Frontal cortex (tissue), 4 donors: ENCODE measurements at places on chromosomes 2 and 18. TPM values are rescaled to one million over a fixed set of nuclear protein-coding genes. Genes with fewer than 3 reads are reported as not detected.

Gene TUBA3D
- not detected for total RNA-seq

Gene UBXN4
- total RNA-seq: 70.5 TPM

DNA sequence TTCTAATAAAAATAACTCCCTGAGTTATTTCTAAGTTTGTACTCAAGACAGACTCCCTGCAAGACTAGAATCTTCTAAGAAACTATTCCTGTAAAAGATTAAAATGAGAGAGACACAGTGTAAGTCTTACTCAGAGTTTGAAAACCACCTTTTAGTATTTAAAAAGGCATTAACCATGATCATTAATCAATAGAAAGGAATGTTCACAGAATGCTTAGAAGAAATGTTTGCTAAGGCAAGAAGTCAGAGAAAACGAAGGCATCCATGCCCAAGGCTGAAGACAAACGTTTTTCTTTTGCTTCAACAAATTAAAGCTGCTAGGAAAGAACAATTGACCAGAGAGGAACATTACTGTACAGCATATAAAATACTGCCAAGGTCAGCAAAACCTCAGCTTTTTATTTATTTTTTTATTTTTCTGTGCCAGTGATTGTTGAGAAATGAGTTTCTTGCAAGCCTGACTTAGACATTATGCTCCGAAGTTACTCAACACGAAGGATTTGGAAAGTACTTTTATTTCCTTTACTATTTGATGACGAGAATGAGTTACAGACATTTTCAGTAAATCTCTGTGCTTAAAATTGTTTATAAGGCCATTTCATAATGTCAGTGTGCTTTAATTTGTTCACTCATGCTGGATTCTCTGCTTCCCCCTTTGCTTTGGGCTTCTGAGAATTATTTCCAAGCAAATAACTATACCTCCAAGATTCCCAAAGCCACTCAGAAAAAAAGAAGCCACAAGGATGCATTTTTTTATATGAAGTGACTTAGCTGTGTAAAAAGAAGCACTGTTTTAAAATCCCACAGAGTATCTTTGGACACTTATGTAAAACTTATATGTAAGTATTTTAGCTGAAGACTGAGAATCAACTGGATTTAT is 20.5 kb downstream of the RND3 start:
- DNase-seq: no peak

DNA sequence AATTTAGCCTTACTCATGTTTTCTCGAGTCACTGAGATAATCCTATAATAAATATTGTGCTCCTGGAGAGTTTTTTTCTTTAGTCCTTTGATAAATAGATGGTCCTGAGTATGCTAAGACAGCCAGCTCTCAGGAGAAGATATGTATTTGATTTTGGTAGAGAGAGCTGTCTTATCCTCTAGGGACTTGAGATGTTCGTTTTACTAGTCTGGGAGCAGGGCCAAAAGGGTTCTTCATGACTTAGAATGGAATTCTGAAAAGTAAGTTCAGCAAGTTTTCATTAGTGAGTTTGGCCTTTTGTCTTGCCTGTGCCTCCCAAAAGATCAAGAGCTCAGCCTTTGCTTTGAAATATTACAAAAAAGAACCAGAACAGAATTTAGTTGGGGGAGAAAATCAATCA is 246.7 kb downstream of the BABAM2 start:
- DNase-seq: no peak

- no peak for DNase-seq
Observed at GRCh38 chr2:134167015-134167414, 86.9 kb upstream of the MGAT5 start.
